ENCODE measurements at places on chromosomes 4 and X.
A peak's percentile ranks its signal among the peaks of the same experiment; 100 is the strongest.

DNA sequence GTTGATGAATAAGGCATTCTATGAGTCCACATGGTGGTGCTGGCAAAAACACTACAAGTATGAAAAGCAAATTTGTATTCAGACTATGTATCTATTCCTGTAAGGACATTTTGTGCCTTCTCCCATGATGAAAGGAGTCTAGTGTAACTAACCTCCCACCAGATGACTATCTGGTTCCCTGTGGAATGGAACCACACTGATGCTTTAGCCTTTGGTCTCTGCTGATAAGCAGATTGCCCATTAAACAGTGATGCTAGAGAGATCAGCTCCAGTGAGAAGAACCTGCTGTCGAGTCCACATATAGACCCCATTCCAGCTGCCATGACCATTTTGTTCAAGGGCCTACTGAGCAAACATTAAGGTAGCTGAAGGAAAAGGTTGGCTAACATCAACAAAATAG lies 10.5 kb upstream of the THOC2 start:
- DNase-seq, result no peak

- no peak for DNase-seq
These were observed 36.4 kb downstream of the TMEM154 start for GRCh38 chr4:152643153-152644035.

- DNase-seq, result no peak
These were observed 59.6 kb downstream of the FAM193A start for GRCh38 chr4:2595952-2596552.

DNA sequence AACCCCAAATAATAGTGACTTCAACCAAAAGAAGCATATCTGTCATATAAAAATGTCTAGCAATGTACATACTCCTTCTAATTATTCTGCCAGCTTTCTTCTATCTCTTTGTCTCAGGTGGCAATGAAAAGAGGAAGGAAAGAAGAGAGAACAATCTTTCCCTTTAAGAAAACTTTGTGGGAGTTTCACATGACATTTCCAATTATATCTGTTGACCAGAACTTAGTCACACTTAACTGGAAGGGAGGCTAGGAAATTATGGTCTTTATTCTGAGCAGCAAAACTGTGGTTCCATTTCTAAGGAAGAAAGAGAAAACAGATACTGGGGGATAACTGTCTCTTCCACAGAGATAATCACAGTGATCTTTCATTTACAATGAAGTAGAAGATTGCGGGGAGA lies 12.9 kb upstream of the MAOA start:
- DNase-seq, result no peak

DNA sequence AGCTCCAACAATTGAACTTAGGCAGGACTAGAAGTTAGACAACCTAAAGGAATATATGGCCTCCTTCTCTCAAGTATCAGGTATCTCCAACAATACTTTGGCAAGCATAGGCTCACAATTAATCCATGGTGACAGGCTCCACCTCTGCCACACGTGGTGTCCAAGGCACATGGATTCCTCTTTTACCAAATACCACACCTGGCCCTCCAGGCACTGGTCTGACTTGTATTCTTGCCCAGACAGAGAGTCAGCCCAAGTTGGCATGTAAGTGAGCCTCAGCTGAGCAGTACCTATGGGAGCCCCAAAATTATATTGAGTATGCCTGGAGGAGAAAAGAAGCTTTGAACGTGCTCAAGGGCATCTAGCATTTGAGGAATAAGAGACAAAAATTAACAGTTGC lies 19.6 kb downstream of the SRPX2 start:
- DNase-seq, result no peak

GRCh38 chrX:133535066-133535465 lies 119.8 kb upstream of the GPC4 start:
- DNase-seq, result no peak

DNA sequence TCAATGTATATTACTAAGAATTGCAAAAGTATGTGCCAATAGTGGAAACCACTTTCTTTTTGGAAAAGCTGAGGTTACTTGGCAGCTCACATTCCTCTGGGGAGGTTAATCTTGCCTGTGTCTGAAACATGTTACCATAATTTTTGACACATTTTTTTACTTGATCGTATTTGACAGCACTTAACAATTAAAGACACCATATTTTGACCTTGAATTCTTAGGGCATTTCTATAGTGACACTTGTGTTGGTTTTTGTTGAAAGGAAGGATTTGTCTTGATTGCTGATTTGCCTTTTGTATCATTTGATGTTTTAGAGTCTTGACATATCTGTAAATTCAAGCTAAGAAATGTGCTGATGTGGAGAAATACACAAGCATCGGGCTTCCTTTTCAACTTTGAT lies 2135.5 kb downstream of the PCDH7 start:
- DNase-seq, result no peak

DNA sequence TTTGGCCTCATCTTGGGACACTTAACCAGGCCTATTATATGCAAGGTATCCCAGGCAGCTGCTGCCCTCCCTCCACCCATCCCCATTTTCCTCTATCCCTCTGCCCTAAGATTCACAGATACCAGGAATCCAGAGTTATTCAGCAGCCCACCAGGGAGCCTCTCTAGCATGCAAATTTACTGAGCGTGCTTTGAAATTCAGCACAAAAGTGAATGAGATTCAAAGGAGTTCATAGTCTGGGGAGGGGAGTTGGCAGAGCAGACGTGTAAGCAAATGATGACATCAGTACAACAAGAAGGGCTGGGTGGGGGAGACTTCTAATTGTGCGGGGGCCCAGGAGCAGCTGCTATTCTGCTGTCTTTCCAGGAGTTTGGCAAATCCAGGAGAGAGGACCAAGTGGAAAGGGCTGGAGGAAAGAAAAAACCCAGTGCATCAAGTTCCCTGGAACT lies 1.7 kb upstream of the MTM1 start:
- no peak for DNase-seq

DNA sequence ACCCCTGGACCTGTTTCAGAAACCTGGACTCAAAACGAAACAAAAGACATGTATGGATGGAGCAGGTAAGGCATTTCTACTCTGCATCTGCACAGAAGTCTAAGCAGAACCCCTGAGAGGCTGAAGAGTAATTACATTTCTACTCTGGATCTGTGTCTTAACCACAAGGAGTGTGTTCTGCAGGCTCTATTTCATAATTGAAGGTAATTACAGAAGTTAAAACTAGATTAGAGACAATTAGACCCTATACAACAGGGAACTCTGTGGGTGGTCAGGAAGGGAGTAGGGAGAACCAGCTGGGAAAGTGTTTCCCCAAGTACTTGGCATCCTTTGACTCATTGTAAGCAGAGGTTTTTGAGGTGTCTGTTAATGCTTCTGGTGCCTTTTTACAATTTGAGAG lies 69.8 kb downstream of the IGSF1 start:
- no peak for DNase-seq

GRCh38 chrX:108245462-108245861 lies 153.9 kb downstream of the ATG4A start:
- no peak for DNase-seq

- no peak for DNase-seq
These were observed 13.6 kb downstream of the SLC25A6 start for GRCh38 chrX:1378306-1378759.

GRCh38 chr4:136651932-136652331 lies 880.4 kb downstream of the PCDH18 start:
- DNase-seq, result no peak

DNA sequence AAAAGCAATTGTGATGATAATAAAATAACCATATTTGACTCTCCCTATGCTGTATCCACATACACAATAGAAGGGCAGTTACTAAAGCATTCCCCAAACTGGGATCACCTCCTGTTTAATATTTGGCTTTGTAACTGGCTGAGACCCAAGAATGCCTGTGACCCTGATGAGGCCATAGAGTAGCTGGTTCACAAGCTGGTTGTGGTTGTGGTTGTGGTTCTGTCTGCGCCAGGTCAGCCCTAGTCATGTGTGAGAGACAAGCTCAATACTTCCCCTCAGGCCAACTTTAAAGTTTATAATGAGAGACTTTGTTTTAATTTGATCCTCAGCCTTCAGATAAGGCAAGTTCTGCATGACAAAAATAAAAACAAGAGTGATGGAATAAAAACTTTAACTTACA lies 209.9 kb downstream of the PARM1 start:
- DNase-seq, result no peak

DNA sequence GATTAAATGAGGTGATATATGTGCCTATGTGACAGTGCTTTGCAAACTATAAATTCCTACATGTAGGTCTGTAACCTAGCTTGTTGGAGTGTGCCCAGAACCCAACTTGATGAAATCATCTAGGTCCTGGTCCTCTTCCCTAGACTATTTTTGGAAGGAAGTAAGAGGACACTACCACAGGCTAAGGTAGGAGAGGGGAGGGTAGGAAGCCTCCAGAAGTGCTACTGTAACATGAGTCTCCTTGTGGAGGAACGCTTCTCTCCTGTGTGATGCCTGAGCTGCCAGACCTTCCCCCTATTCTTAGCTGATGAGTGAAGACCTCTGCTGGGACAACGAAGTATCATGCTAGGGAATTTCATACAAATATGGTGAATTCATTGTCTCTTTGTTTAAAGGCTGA lies 41.8 kb upstream of the IL21 start:
- DNase-seq, result no peak

DNA sequence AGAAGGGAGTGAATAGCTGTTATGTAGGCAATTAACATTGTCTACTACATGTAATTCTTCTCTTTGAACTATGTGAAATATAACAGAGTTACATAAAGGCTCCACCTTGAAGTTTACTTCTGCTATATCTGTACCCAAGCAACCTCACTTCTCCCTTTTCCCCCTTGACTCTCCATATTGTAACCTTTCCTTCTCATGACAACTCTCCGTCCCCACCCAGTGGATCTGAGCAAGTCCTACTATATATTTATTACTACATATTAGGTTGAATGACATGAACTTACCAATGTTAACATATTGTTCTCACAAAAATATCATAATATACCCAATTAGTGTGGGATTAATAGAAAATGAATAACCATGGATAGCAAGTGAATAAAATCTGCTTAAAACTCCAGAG lies 93.2 kb upstream of the ATP8A1 start:
- DNase-seq, result no peak

DNA sequence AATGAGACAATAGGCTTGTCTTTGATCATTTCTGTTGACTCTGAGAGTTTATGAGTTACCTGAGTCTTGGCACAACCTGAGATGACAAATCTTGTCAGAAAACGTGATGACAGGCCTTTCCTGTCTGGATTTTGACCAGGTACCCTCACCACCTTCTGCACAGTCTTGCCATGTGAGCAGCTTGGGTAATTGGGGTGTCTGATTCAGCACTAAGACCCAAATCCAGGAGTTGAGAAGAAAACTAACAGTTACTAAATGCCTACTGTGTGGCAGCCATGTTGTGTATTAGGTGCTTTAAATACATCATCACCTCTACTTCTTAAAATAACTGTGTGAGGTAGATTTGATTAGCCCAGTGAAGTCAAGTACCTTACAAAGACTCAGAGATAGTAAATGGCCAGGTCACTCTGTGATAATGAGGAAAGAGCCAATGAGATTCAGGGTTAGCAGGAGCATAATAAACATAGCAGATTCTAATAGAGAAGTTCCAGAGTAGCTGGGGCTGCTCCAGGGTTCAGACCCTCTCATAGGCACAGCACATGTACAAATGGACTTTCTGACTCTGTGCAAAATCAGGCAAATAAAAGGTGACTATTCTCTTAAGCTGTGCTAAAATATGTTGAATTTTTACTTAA lies 2.8 kb downstream of the EREG start:
- peak; percentile 35 for DNase-seq

- DNase-seq, result no peak
These were observed 1.4 kb downstream of the CLDN2 start for GRCh38 chrX:106921637-106922036.

DNA sequence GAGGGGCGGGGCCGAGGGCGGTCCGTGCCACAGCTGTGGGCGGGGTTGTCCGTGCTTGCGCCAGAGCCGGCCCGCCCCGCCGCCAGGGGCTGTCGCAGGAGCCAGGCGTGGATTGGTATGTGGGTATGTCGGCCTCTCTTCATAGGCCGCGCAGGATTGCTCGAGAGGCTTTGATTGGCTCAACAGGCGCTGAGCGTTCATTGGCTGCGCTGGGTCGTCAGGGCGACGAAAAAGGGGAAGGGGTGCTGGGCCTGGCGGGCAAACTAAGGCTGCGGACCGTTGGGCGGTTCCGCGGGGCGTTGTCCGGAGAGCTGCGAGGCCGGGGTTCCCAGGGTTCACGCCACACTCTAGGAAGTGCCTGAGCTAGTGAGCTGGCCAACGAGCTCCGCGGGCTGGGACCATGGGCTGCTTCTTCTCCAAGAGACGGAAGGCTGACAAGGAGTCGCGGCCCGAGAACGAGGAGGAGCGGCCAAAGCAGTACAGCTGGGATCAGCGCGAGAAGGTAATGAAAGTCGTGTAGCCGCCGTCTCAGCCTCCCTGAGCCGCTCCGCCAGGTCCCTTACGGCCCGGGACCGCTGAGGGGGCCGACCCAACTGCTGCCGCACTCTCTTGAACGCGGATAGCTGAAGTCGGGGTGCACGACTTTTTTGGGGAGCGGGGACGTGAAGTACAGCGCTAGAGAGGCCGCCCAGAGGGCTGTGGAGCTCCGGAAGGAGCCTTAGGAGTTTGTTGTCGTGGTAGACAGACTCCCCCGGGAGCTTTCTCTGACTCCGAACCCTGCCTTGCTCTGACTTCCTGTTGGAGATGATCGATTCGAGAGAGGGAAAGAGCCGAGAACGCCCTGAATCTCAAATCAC lies at the start of gene RP2:
TSS of gene RP2 (plus strand) at position 343 of the 857 bp plus-strand sequence. CDS start at position 401, 58 bp downstream.
- peak; percentile 72 for DNase-seq

- no peak for DNase-seq
These were observed 155.2 kb upstream of the MSX1 start for GRCh38 chr4:4704267-4704666.

- DNase-seq, result no peak
These were observed 26.7 kb upstream of the RBM47 start for GRCh38 chr4:40656201-40656863.

- DNase-seq, result no peak
These were observed 14.8 kb upstream of the BBS7 start for GRCh38 chr4:121885115-121885514.

- DNase-seq, result no peak
These were observed 25.6 kb upstream of the DHRSX start for GRCh38 chrX:2526390-2526789.

- DNase-seq, result no peak
These were observed 252.9 kb upstream of the KLF3 start for GRCh38 chr4:38411092-38411491.

DNA sequence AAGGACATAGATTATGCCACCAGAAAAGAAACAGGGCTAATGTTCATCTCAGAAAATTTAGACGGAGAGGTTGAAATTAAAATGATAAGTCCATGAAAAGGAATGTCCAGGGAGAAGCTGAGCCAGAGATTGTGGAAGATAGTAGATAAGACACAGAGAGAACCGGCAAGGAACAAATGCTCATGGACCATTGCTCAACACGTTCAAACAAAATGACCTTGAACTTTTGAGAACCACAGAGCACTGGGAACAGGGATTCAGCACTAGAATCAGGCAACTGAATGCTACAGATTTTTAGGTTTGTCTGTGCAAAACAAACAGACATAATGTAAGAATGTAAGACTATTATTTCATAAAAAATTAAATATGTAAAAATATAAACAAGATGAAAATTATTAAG lies 206.3 kb downstream of the PDGFC start:
- no peak for DNase-seq

DNA sequence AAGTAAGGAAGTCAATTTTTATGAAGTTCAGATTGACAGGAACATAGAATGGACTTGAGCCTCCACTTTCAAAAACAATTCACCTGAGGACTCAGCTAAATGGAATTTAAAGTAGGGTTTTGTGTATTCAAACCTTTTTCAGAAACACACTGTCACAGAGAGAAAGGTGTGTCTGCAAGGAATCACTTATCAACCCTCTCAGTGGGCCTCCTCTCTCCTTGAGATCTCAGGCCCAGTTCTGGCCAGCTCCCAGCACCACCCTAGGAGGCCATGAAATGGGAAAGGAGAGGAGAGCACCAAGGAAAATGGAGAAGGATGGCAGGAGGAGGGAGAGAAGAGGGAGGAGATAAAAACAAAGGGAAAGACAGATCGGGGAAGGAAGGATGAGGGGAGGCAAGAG lies 28.6 kb downstream of the TMEM255A start:
- DNase-seq, result no peak

Measured in K562 (cell line).